Memory B cell (primary cell): ENCODE measurements at places on chromosomes 2 and 18.

DNA sequence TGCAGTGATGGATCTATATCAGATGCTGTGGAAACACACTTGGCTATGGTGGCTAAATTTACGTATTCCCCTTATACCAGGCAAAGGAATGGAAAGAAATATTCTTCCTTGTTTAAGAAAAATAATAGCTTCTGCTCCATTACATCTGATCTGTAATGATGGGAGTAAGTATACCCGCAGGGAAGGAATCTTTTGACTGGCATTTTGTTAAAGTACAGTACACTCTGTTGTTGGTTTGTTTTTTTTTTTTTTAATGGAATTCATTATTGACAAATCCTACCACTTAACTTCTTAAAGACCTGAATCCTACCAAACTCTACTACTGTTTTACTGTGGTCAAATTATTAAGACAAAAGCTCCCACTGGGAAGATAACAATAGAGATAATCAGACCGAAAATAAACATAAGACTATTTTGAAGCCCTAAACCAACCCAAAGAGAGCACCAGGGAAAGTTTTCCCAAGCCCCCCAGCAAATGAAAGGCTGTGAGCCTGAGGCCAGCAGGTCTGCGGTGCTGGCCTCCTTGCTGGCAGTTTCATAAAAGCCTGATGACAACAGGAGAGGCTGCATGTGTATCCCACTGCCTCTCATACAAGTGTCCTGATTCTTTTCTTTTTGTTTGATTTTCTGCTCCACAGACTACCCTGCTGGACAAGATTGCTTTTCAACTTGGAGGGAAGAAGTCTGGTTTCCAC, 101.0 kb downstream of the SLC25A12 start:
- DNase-seq, result no peak

DNA sequence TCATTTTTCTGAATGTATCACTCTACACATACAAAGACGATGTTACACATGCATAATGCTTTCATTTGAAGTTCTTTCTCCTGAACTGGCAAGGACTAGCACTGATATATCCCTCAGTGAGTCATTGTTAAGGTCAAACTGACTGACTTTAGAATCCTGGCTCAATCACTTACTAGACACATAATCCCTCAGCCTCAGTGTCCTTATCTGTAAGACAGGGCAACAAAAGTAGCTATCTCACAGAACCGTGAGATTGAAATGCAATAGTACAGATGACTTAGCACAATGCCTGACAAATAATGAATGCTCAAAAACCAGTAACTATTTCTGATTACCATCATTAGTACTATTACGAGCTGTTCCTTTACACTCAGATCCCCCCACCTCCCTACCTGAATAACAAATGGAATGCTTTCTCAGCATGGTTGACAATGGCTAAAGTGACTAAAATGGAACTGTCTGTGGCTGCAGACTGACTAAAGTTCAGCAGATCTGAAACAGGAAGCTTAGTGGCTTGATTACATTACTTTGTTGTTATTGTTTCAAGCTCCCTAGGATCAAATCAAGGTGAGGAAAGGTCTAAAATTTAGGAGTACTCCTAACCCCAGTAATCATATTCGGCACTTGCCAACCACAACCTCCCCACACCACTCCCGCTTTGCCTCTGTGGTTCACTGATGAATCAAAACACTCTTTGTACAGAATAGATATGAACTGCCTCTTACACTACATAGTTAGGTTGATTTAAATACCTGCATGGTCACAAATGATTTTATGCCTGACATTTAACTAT, 35.8 kb upstream of the CACNB4 start:
- no peak for DNase-seq

DNA sequence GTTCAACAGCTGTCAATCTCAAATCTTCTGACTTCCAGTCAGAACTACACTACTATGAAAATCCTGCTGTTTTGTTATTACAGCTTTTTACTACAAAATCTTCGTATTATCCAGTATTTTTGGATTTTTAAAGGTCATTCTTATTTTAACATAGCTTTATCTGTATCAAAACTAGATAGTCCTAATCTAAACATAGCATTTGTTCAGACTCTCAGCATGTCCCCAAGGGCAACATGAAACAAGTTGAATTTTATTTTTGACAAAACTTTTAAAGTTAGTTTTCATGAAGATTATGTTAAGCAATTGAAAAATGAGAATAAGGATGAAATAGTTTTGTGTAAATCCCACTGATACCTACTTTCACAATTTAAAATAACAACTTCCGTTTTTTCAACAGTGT, 48.1 kb downstream of the PDE1A start:
- DNase-seq, result no peak

GRCh38 chr2:46866770-46867246, 48.8 kb downstream of the MCFD2 start:
- no peak for DNase-seq

DNA sequence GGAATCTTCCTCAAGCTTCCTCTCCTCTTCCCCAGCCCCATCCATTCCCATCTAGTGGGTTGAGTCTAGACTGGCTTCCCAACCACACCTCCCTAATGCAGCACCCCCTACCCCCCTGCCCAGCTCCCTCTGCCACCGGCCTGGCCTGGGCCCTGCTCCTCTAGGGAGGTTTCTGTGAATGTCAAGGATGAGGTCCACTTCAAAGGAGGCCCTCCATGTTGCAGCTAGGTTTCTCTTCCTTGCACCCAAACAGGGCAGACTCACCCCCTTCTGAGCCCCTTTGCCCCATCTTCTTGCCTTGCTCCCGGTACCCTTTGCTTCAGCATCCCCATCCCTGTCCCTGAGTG, 18.3 kb downstream of the EMX1 start:
- no peak for DNase-seq

DNA sequence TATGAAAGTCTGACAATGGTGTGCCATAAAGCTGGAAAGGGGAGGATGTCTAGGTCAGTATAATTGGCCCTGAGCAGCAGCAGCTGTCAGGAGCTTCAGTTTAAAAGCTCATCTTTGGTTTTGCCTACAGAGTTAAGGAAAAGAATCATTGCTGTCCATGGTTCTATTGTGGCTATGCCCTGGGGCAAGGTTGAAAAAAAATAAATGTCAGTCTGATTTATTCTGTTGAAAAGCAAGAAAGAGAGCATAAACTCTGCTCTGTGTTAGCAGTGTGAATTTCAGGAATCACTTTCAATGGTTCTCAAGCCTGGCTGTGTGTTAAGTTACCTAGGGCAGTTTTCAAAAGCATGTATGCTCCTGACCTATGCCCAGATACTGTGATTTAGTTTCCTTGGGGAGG, 446.7 kb downstream of the SETBP1 start:
- no peak for DNase-seq

DNA sequence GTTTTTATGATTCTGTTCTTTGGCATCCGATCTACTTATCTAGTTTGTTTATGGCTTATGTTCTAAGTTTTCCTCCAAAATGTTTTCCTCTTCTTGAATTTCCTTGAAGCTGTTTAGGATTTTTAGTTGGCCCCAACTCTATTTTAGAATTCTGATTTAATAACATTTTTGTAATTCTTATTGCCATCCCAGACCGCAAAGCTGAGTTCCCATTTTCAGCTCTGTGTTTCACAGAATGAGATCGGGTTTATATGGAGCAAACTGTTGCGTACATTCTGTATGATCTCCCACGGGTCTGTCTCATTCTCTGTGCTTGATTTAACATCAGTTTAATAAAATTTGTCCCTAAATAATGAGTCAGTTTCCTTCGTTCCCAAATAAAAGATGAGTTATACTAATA, 59.3 kb downstream of the DPP4 start:
- DNase-seq, result no peak

DNA sequence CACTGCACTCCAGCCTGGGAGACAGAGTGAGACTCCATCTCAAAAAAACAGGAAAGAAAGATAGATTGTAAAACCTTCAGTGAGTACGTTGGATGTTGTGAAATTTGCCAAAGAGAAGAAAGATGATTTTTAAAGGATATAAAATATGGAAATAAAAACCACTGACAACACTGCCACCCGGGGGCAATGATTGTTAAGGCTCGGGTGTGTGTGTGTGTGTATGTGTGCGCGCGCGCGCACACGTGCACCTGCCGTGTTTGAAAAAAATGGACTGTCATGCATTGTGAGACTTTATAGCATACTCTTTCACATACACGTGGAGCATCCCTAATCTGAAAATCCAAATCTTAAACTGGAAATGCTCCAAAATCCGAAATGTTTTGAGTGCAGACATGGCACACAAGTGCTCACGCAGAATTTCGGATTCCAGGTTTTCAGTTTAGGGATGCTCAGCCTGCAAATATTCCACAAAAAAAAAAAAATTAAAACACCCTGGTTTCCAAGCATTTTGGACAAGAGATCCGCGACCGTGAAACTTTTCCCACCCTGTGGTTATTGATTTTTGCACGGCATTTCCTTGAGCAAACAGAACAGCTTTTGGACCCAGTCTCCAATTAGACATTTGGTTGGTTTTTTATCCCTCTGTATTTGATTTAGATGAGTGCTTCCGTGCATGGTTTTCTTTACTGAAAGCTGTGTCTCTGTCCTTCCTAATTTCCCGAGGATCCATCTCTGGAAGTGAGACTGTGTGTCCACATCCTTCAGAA, 269.2 kb downstream of the AGAP1 start:
- no peak for DNase-seq

GRCh38 chr2:231450548-231450989, 13.7 kb downstream of the NCL start:
- DNase-seq, result no peak

DNA sequence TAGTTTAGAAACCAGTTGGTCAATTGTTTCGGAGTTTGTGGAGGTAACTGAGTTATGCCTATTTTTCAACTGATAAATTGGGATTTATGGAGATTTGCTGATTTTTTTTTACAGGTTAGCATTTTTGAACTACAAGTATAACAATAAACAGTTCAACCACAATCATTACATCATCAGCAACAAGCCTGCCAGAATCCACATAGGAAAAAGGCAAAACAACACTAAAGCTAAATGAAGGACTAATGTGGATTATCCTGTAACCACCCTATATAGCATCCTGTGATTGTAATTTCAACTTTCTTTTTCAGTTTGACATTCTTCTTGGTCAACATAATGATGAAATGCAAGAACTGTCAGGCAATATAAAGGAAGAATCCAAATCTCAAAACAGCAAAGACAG, 76.5 kb downstream of the CCDC102B start:
- DNase-seq, result no peak

DNA sequence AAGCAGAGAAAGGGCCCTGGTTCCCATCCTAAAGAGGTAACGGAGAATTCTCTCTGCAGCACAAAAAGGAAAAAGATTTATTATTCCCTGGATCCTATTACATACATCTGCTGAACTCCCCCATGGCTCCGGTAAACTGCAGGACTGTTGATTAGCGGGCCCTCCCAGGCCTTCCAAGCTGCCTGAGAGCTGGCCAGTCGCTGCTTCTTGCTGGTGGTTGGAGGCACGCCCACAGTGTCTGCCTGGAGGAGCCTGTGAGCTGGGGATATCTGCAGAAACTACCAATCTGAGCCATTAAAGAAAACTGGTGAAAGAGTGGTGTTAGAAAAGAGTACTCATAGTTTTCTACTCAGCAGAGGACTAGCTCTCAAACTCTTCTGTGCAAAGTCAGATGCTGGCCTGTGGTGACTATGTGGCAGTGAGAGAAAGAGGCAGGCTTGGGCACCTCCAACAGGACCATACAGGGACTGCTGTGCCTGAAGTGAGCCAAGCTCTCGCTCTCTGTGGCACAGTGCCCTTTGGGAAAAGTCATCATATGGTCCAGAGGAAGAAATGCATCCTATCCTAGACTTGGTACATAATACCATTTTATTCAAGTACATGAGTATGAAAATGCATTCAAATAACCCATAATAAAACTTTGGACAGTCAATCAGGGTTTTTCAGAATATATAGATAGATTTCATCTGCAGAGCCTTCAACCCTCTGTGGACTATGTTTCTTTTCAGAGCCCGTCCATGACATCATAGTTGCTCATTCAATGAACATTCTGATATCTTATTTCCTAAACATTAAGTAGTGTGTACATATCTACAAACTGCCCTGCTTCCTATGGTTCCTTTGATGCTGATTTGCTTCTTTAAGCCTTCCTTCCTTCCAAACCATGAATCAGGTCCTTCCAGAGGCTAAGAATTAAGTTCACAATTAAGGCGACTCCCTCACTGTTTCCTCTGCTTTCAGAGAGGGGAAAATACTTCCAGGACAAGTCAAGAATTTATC, 242.0 kb upstream of the LYPD1 start:
- DNase-seq, result no peak

- no peak for DNase-seq
These were observed 253.0 kb upstream of the ERBB4 start for GRCh38 chr2:212791569-212791968.

DNA sequence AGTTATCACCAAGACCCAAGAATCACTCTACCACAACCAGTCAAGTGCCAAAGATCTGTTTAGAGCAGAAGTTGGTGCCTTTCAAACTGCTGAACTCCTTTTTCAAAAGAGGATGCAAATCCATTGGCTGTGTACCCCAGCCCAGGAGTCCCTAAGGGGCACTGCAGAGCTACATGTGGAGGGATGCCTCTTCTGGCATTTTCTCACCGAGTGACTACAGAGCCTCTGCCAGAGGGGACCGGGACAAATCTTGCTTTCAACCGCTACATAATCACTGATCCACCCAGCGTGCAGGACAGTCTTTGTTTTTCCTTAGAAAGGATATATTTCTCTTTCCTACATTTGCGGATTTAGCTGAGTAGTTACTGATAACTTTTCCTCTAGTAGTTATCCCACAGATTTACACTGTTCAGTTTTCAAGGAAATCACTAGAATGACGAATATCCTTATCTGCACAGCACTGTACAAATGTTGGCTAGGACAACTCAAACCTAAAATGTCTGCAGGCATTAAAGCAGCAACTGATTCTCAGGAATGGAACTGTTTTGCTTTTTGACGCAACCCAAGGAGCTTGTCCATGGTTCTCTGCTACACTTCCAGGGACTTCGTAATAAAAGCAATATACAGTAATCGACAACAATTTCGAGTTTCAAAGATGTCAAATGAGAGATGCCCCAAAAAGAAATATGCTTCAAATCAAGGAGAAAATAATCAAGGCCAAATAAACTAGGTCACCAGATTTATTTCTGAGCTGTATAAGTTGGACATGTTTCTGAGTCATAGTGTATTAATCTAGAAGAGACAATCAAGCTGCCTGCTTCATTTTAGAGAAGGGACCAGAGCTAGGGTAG, 24.1 kb downstream of the EPB41L3 start:
- no peak for DNase-seq

DNA sequence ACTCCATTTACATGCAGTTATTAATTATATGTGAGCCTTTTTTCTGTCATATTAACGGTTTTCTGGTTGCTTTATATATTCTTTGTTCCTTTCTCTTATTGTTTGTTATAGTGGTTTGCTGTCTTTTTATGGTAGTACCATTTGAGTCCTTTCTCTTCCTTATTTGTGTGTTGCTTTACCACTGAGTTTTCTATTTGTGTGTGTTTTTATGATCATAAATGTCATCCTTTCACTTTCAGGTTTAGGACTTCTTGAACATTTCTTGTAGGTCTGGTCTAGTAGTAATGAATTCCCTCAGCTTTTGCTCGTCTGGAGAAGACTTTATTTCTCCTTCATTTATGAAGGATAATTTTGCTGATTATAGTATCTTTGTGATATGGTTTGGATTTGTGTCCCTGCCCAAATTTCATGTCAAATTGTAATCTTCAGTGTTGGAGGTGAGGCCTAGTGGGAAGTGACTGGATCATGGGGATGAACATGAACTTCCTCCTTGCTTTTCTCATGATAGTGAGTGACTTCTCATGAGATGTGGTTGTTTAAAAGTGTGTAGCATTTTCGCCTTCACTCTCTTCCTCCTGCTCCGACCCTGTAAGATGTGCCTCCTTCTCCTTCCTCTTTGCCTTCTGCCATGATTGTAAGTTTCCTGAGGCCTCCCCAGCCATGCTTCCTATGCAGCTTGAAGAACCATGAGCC, 11.5 kb downstream of the GCC2 start:
- no peak for DNase-seq
